ENCODE measurements at places on chromosomes 7 and 10. TPM values are rescaled to one million over a fixed set of nuclear protein-coding genes. Genes with fewer than 3 reads are reported as not detected.

Gene LIPK
- not detected for total RNA-seq

Gene HYAL4
- total RNA-seq, result not detected

GRCh38 chr10:104254493-104255310 lies at the start of gene GSTO1:
GSTO1 (plus strand) TSS chr10:104254892; CDS start chr10:104254929, 37 bp downstream.
- peak; percentile 92 for DNase-seq

GRCh38 chr7:35261476-35262285 lies 7.8 kb upstream of the TBX20 start:
- DNase-seq, result no peak

Gene PLA2G12B
- 0.27 TPM for total RNA-seq

- no peak for DNase-seq
Measured at GRCh38 chr10:372566-372965, 237.3 kb downstream of the ZMYND11 start.

Measured in Right ventricle myocardium inferior (tissue), 1 donor.